ENCODE measurements at places on chromosomes 2 and 18.

GRCh38 chr2:70551167-70551566, 2.5 kb downstream of the TGFA start:
- DNase-seq = no peak

- DNase-seq = no peak
Measured at GRCh38 chr18:46679846-46680598, 23.0 kb upstream of the LOXHD1 start.

DNA sequence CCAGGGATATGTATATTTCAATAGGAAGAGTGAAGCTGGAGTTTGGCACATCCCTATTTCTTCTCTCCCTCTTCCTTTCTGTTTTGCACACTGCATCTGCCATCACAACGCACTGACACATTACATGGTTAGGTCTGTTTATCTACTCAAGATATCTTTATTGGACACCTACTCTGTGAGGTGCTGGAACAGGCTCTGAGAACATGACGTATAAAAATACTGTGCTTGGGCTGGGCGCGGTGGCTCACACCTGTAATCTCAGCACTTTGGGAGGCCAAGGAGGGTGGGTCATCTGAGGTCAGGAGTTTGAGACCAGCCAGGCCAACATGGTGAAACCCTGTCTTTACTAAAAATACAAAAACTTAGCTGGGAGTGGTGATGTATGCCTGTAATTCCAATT, 653.3 kb downstream of the SLC4A3 start:
- no peak for DNase-seq

- no peak for DNase-seq
Measured at GRCh38 chr2:109304242-109304641, 175.2 kb downstream of the SH3RF3 start.

DNA sequence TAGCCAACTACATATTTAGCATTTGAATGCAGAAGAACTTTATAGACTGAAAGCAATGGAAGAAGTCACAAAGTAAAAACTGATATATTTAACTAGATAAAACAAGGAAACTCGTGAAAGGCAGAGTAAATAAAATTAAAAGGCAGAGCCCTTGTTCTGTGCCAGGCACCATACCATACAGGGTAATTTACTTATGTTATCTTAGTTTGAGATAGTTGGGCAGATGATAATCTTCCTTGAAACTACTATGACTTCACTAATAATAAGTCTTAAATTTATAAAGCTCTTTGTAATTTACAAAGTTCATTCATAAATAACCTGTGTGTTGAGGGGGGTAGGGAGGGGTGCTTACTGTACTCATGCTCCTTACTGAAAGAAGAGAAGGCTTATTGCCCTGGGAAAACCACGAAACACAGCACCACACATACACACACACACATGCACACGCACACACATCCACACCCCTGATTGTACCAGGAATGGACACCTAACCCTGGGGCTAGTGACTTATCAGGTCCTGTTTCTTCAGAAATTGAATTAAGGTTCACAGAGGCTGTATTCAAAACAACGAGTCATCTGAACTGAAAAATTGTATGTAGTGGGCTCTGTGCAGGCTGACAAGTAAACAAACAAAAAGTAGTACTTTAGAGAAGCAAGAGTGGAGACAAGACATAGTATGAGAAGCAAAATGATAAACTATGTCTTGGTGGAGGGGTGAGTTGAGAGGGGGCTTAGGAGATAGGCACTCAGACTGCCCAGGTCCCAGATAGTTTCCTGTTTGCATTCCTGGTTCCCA, 38.1 kb downstream of the AGFG1 start:
- DNase-seq = no peak

- no peak for DNase-seq
Measured at GRCh38 chr18:61943175-61943964, 50.6 kb upstream of the RNF152 start.

GRCh38 chr18:28995319-28995718, 818.4 kb upstream of the CDH2 start:
- no peak for DNase-seq

- DNase-seq = no peak
Measured at GRCh38 chr2:38154395-38154794, 78.4 kb upstream of the CYP1B1 start.

DNA sequence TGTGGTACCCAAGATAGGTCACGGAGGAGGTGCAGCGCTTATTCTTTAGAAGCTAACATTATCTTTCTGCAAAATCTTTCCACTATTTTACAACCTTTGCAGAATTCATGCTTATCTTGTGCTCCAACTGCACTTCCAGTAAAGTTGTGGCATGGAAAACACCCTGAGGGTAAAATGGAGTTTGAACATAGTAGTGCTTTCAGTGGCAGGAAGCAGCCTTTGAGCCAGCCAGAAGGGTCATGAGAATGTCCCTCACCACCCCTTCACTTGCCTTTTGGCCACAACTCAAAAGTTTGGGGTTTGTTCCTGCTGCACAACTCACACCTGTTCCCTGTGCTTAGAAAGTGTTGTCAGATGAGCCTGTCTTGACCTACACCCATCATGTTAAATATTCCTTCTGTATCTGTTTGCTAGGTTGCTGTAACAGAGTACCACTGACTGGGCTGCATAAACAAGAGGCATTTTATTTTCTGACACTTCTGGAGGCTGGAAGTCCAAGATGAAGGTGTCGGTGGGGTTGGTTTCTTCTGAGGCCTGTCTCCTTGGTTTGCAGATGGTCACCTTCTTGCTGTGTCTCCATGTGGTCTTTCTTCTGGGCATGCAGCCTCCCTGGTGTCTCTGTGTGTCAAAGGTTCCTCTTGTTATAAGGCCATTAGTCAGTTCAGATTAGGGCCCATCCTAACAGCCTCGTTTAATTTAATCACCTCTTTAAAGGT, 194.1 kb downstream of the SMAD7 start:
- no peak for DNase-seq

- no peak for DNase-seq
Measured at GRCh38 chr18:3383381-3383915, 66.5 kb upstream of the TGIF1 start.

DNA sequence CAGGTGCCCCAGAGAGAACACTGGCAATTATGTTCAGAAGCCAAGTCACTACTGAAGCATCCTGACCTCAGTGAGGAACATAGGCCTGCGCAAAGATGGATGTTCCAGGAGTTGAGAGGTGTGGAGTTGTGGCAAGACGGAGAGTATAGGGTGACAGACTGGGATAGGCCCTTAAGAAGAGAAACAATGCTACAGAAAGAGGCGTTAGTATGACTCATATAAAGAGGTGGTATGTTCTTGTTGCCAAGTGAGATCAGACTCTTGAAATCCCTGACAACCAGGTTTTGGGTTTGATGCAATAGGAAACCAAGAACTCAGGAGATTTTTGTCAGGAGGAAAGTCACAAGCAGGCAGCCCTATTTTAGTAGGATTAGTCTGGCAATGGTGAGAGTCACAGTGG, 185.6 kb downstream of the RIT2 start:
- DNase-seq = no peak

GRCh38 chr18:69574401-69574800, 173.7 kb downstream of the DOK6 start:
- no peak for DNase-seq

DNA sequence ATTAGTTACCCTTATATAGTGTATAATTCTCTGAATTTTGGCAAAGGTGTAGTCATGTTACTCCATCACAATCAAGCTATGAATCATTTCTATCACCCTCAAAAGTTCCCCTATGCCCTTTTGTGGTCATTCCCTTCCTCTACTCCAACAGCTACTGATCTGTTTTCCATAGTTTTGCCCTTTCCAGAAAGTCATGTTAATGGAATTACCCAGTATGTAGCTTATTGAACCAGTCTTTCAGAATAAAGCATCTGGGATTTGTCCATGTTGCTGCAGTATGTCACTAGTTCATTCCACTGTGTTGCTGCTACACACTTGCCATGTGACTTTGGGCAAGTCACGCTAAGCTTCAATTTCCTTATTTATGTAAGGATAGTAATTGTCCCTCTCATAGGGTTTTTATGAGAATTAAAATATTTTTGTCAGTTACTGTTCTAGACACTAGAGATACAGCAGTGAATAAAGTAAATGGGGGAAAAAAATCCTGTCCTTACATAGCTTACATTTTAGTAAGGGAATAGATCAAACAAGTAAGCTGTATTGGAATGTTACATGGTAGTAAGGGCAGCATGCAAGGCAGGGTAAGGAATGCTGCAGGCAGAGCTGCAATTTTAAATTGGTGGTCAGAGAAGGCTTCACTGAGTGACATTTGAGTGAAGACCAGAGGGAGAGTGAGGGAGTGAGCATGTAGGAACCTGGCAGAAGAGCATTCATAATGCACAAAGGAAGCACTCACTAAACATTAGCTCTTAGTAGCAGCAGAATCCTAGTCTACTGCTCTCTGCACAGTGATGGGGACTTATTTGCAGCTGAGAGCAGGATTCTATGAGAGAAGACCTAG, 80.3 kb upstream of the TSPYL6 start:
- no peak for DNase-seq

GRCh38 chr18:8871489-8871888, 166.1 kb downstream of the MTCL1 start:
- no peak for DNase-seq

DNA sequence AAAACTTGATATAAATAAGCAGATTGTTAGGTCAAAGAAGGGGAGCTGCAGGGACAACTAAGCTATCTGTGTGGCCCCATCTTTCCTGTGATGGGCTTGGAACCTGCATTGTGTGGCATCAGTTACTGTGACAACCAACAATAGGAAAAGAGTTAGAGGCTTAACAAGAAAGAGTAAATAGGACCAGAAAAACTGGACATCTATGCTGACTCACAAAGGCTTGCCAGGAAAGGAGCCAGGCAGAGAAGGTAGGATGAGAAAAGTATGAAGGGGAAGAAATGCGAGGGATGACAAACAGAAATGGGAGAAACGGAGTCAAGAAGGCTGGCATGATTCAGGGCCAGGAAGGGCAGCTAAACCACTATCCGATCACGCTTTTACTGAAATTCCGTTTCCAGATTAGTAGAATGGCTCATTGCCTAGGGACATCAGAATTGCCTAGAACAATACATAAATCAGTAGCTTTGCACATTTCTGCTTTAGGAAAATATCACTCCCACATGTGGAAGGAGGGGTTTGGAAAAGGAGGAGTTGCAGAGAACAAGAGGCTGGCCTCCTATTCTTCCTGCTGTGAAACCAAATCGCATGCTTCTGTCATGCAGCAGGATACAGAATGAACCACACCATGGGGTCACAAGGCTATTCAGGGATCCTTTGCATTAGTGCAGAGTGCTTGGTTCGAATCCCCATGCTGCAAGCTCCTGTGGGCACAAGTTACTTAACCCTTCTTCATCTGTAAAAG, 7.3 kb downstream of the PLA2R1 start:
- DNase-seq = no peak

- no peak for DNase-seq
Measured at GRCh38 chr18:28208712-28209265, 31.9 kb upstream of the CDH2 start.

GRCh38 chr18:54532222-54532621, 58.8 kb upstream of the DYNAP start:
- DNase-seq = no peak

- DNase-seq = peak; percentile 4
Measured at GRCh38 chr2:152740743-152741328, 22.4 kb downstream of the ARL6IP6 start.

- no peak for DNase-seq
Measured at GRCh38 chr2:144414324-144414845, 105.5 kb downstream of the ZEB2 start.

DNA sequence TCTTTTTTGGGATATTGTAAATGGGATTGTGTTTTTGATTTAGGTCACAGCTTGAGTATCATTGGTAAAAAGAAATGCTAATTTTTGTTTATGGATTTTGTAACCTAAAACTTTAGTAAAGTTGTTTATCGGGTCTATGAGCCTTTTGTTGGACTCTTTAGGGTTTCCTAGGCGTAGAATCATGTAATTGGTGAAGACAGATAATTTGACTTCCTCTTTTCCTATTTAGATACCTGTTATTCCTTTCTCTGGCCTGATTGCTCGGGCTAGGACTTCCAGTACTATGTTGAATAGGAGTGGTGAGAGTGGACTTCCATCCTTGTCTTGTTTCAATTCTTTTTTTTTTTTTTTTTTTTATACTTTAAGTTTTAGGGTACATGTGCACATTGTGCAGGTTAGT, 149.0 kb downstream of the QPCT start:
- no peak for DNase-seq

- DNase-seq = no peak
Measured at GRCh38 chr2:231068525-231069222, 12.0 kb downstream of the PSMD1 start.

DNA sequence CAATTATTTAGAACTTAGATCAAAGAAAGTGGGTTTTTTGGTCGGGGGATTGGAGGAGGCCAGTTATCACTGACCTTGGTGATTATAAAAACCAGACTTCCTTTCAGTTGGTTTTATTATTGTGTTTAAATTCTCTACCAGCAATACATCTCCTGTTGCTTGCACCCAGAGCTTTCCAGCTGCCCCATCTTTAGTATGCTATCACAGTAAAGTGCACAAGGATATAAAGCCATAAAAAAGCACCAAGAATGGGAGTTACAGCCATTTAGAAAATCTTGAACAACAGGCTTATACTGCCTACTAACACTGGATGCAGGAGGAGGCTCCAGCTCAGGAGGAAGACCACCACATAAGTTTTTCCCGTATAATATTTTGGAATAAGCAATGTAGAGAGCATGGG, 148.7 kb upstream of the OSR1 start:
- no peak for DNase-seq

GRCh38 chr2:141508086-141508752, 622.6 kb downstream of the LRP1B start:
- DNase-seq = no peak

DNA sequence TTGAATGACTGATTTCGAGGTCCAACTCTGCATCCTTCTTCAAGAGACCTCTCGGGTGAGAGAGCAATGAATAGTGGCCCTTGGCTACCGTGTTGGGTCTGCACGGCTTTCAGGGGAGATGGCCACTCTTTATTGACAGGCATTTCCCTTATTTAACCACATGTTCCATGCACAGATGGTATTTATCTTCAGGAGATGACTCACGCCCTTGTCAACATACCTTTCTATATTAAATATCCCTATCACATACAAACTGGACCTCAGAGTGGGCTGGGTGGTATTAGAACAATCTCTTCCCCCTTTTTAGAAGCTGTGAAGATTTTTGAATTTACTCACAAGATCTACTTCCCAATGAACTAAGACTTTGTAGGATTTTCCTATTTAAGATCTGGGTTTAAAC, 109.6 kb upstream of the CDC42EP3 start:
- no peak for DNase-seq

- DNase-seq = no peak
Measured at GRCh38 chr2:192413812-192414681, 219.3 kb upstream of the TMEFF2 start.

- DNase-seq = peak; percentile 54
Measured at GRCh38 chr2:222318712-222319585, 20.2 kb upstream of the PAX3 start.

GRCh38 chr2:173803449-173803848, 161.7 kb downstream of the SP3 start:
- DNase-seq = no peak
